Breast epithelium (tissue), 4 donors: ENCODE measurements at places on chromosomes 3 and 15. TPM values are rescaled to one million over a fixed set of nuclear protein-coding genes. Genes with fewer than 3 reads are reported as not detected.

The THAP10 gene
- 5.9 TPM for total RNA-seq

The C3orf49 gene
- total RNA-seq = not detected

The PPARG gene
- total RNA-seq = 359 TPM

The SLC24A5 gene
- total RNA-seq = not detected

The BBX gene
- total RNA-seq = 70.8 TPM

The ARPIN gene
- 22.3 TPM for total RNA-seq

The CA12 gene
- total RNA-seq = 11.7 TPM

The FES gene
- 54.7 TPM for total RNA-seq

The PEX11A gene
- 64.2 TPM for total RNA-seq

The ACTRT3 gene
- 1.5 TPM for total RNA-seq

The CLPX gene
- total RNA-seq = 71.9 TPM

The PGBD4 gene
- 1.6 TPM for total RNA-seq

- no peak for DNase-seq
Observed at GRCh38 chr3:179091113-179091512, 19.5 kb upstream of the ZMAT3 start.

GRCh38 chr3:189841473-189842205, 210.4 kb downstream of the TP63 start:
- DNase-seq = no peak

GRCh38 chr3:138089091-138089490, 26.3 kb downstream of the DZIP1L start:
- DNase-seq = no peak

DNA sequence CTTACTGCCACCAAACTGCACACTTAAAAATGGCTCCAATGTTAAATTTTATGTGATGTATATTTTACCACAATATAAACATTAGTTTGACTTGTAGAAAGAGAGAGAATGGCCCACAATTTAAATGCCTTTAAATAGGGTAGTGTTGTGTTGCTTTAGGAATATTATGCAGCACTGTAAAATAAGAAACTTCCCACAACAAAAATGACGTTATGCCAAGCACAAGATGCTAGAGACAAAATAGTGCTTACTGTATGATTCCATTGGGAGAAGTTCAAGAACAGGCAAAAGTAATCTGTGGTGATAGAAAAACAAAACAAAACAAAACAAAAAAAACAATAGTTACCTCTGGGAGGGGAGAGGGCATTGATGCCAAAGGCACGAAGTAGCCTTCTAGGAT, 91.3 kb downstream of the MEGF11 start:
- no peak for DNase-seq

DNA sequence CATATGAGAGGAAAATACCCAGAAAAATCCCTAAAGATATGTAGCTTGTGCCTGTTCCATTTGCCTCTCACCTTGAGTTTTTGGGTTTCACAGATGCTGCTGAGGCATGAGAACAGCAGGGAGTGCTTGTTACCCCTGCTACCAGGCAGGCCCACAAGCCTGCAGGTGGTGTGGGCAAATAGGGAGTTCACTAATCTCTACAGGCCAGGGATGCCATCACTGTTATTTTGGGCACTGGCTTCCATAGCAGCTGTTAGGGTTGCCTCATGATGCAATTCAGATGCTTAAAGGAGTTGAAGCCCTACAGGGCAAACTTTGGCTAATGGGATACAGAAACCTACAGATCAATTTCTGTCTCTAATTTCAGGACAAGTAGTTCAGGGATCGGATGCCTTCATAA, 873.5 kb downstream of the OTOL1 start:
- DNase-seq = no peak

- peak; percentile 27 for DNase-seq
Observed at GRCh38 chr15:57376696-57377477, 582 bp downstream of the CGNL1 start.

- DNase-seq = no peak
Observed at GRCh38 chr15:45799508-45799907, 164.7 kb downstream of the SQOR start.

- peak; percentile 31 for DNase-seq
Observed at GRCh38 chr3:124995460-124995994, 60.3 kb downstream of the HEG1 start.

GRCh38 chr3:137329594-137329993, 371.8 kb downstream of the IL20RB start:
- no peak for DNase-seq

GRCh38 chr3:154059833-154060232, 61.4 kb upstream of the ARHGEF26 start:
- DNase-seq = no peak

DNA sequence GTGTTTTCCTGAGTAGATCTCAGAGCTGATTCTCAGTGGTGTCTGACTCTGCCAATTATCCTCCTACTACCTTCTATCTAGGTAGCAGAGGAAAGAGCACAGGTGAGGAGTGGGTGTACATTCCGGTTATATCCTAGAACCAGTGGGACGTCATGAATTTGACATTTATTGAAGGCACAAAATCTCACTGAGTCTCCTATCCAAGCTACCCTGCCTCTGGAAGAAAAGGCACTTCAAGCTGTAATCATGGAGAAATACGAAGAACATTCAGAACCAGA, 952.2 kb downstream of the TUSC7 start:
- no peak for DNase-seq

- no peak for DNase-seq
Observed at GRCh38 chr15:88661761-88662556, 23.1 kb downstream of the ISG20 start.

GRCh38 chr3:17052363-17052762, 167.6 kb downstream of the PLCL2 start:
- DNase-seq = no peak

DNA sequence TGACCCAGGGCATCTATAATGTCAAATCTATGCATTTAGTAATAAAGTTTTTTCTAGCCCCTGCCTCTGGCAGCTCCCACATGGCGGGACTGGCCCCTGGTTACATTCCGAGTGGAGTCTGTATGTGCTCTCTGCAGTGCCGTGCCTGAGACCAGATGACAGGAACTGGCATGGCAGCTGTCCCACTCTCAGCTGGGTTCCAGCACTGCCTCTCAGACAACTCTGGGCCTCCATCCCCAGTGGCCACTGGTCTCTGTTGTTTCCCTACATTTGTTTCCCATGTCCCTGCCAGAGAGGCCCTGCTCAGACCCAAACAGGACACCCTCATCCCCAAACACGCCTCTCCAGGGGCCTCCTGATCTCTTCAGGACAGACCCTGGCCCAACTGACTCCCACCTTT, 109.3 kb downstream of the OCA2 start:
- no peak for DNase-seq
